MCF 10A (cell line): ENCODE measurements at places on chromosomes 13 and 19. TPM values are rescaled to one million over a fixed set of nuclear protein-coding genes. Genes with fewer than 3 reads are reported as not detected.

- DNase-seq = no peak
Measured at GRCh38 chr13:73714522-73714921, 419.7 kb downstream of the KLF12 start.

GRCh38 chr19:16160445-16160942, 12.8 kb downstream of the CIB3 start:
- DNase-seq = no peak

DNA sequence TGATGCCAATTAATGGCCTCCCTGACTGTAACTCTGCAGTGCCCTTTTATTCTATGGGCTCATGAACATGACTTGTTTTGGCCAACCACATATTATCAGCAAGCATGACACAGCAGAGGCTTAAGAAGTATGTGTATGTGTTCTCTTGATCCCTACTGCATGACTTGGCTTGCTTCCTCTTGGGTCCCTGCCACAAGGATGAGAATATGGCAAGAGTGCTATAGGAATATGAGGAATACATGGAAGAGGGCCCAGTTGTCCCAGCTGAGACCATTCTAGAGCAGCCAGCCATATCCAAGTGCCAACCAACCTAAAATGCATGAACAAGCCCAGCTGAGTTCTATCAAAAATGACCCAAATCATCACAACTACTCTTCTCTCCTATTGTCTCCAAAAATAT, 576.7 kb upstream of the PCDH9 start:
- peak; percentile 14 for DNase-seq

FCAR gene
- not detected in 2 replicates for total RNA-seq

HTR2A gene
- not detected in 2 replicates for total RNA-seq

NOTCH3 gene
- total RNA-seq = 3.7 and 7.7 TPM in 2 replicates

EXOC3L2 gene
- total RNA-seq = not detected in 2 replicates

CBLC gene
- 9.6 and 14.6 TPM in 2 replicates for total RNA-seq
